Stimulated activated CD8-positive, alpha-beta memory T cell treated with anti-CD3 and anti-CD28 coated beads, Interleukin-4, amount 100 ng/mL, for 1 hour (primary cell): ENCODE measurements at places on chromosomes 6 and 20.

DNA sequence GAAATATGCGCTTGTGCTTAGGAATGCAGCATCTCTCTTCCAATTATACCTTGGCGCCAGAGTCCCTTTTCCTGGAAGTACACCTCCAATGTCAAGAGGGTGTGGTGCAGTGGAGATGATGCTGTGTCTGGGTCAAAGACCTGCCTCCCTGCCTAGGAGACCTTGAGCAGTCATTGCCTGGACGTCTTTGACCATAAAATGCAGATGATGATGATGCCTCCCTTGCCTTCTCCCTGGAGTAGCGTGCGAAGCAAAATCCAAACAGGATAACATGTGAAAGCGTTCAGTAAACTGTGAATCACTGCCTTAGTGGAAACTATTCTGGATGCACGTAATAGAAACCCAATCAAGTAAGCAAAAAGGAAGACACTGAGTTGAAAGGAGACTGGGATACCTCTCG is 97.4 kb upstream of the ARMC2 start:
- DNase-seq: no peak

DNA sequence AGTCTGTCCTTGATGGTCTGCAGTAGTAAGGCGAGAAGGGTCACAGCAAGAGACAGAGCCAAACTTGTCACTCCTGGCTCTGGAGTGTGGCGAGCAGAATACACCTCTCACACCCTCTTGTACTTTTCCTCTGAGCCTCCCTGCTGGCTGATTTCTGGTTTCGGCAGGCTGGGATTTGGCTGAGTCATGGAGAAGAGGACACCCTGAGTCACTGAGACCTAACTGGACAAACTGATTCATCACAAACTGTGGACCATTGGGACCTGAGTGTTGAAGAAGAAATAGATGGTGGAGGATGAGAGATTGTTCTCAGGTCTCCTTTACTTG is 101.7 kb downstream of the F13A1 start:
- DNase-seq: no peak

DNA sequence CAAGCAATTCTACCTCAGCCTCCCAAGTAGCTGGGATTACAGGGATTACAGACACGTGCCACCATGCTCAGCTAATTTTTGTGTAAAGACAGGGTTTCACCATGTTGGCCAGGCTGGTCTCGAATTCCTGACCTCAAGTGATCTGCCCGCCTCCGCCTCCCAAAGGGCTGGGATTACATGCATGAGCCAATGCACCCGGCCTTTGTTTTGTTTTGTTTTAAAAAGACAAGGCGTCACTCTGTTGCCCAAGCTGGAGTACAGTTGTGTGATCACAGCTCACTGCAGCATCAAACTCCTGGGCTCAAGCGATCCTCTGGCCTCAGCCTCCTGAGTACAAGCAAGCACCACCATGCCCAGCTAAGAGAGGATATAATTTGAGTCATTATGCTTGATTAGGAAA is 5.4 kb downstream of the SERINC3 start:
- DNase-seq: no peak

DNA sequence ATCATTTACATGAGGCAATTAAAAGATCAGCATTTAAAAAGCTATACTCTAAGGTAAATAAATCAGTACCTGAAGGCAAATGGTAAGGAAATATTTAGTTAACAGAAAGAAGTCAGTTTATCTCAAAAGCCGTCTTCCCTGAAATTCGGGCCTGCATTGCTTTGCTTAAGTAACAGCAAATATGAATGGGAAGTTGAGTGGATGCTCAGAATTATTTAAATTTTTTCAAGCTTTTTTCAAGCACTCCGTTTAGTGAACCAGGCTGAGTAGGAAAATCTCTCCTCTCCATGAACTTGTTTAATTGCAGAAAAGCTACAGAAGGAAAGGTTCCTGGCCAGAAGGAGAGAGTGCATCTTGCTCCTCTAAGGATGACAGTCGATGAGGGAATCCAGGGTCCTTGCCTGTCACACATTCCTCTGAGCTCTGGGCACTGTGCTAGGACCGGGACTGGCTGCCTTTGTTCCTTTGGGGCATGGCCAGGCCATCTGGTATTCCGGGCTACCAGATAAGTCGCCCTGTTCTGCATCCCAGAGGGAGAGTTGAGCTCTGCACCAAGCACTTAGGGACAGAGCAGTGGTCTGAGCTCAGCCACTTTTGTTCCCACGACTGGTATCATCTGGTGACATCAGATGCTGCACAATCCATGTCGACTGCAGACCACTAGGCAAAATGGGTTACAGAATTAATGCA is 77.6 kb downstream of the RIN2 start:
- no peak for DNase-seq

DNA sequence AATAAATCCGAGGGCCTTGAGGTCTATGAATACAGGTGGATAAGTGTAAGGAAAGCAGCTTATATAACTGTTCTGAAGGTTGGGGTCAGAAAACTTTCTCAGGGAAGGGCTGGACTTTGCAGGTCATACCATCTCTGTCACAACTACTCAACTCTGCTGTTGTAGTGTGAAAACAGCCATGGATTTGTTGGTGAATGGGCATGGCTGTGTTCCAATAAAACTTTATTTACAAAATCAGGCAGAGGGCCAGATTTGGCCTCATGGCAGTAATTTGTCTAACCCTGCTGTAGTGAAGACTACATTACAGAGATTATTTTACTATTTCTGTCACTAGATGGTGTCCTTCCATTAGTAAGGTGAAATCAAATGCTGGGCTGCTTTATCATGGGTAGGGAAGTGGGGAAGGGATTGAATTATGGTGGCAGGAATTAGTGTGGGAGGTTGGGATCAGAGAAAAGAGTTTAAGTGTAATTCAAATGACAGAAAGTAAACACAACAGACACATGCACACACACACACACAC is 409.6 kb upstream of the CHD6 start:
- no peak for DNase-seq

DNA sequence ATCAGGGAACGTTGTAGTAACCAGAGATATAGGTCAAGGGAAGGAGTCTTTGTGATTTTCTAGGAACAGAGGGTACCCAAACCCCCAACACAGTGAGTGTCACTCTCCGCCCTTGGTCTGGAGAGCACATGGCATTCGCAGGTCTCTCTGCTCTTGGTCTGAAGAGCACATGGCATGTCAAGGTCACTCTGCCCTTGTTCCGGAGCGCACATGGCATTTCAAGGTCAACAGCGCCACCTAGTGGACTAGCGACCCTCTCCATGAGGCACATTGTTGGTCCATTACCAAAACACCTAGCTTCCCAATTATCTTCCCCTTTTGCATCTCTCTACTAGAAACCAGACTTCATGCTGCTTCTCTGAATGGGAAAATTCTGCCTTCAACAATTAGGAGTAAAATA is 260.0 kb downstream of the C6orf118 start:
- DNase-seq: no peak

DNA sequence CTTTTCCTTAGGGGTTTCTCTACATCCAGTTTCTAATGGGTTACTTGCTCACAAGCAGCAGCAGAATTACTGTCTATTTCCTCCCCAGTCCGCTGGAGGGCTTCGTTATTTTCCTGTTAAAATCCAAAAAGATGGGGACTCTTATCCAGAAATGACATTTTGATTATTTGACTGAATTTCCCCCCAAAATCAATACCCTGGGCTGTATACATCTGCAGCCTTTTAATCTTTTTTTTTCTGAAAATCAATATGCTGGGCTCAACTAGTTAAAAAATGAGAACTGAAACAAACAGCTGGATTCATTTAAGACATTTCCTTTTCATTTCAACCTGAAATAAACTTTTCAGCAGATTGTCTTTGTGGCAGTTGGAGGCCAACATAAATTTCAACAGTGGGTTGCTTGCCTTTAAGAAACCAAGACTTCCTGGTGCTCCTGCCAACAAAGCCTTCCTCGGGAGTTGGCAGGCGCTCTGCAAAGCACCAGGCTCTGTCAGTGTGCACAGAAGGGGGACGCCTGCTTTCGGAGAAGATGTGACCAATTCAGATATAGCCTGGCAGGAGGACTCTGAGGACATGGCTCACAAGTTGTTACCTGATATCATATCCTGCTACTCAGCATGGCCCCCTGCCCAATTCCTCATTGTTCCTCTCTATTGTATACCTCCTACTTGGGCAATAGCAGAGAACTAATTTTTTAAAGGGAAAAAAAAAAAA is 204.7 kb upstream of the ARG1 start:
- no peak for DNase-seq

GRCh38 chr6:16677458-16677857 is 83.8 kb downstream of the ATXN1 start:
- no peak for DNase-seq

DNA sequence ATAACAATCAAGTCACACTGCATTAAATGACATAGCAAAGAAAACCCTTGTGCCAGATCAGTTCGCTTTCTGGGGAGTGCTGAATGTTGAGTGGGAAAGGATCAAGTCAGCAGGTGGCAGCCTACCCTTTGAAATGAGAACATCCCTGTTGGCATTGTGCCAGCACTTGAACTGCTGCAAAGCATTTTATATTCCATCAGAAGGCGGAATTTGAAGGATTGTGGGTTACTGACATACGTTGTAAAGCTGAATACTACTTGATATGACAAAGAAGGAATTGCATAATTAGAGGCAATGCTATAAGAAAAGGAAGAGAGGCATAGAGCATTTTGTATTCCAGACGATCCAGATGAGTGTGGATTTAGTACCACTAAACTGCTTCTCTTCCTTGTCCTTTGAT is 26.5 kb downstream of the BCKDHB start:
- DNase-seq: no peak

DNA sequence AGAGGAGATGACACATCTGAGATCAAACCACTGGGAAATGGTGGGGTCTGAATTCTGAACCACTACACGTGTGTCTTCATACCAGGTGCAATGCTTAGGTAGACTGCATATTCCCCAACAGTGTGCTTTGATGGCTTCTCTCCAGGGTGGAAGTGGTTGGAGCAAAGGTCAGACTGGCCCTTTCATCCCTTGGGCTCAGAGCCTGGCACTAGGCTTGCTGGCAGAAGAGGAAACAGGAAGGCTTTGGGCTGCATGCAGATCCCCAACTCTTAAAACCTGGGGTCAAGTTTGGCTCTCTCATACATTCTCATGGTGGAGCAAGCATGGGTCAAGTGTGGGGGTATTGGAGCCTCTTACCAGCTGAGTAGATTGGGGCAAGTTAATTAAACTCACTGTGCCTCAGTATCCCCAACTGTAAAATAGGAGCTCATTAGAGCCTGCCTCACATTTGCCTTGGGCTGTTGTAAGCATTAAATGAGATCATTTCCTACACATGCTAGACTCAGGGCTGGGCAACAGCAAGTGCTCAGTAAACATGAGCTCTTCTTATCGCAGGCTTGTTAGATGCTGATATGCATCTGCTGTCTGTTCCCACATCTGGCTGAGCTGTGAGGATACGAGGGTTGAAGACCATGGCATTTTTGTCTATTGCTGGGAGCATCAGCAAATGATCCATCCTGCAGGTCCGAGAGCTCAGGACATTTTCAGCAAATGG is 51.6 kb upstream of the FAM83D start:
- DNase-seq: no peak

GRCh38 chr6:119533603-119534279 is 184.2 kb upstream of the MAN1A1 start:
- DNase-seq: no peak

GRCh38 chr6:16825784-16826183 is 64.5 kb upstream of the ATXN1 start:
- no peak for DNase-seq

DNA sequence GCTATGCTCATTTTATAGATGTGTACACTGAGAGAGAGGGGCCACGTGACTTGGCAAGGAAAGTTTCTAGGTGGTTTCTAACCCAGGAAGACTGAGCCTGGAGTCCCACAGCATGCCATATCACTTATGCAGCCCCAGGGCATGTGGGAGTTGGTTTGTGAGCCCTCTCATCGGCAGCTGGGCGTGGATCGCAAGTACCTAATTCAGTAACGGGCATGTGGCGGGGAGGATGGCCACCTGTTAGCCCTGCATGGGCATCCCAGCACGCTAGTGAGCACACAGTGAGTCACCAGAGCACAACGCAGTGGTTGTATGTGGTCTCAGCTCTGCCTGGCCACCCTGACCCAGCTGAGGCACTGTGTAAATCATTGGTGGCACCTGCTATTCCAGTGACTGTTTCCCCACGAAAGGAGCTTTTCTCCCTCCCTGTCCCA is 88.3 kb downstream of the NINL start:
- no peak for DNase-seq

- DNase-seq: no peak
These were observed 65.3 kb downstream of the EDN3 start for GRCh38 chr20:59365611-59366285.

DNA sequence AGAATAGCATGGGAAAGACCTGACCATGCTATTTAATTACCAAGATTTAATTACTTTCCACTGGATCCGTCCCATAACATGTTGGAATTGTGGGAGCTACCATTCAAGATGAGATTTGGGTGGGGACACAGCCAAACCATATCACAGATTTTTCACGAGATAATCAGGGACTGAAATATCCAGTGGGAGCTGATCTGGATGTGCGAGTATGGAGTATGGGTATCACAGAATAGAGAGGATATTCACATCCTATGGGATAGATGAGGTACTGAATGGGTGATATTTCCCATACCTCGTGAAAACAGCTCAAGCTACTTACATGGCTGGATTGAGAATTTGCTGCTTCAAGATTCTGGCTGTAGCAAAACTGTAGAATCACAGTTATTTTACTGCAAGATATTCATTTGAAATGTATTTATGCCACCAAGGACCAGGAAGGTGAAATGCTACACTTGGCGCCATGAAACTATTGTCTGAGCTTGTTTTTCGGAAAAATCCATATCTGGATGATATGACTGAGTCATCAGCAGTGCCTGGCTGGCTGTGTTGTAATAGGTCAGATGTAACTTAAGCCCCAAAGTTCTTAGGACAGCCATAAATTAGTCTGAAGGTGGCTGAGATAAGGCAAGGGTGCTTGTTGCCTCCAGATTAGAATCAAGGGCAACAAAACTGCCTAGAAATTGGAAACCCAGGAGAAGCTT is 29.8 kb downstream of the KCNS1 start:
- no peak for DNase-seq

DNA sequence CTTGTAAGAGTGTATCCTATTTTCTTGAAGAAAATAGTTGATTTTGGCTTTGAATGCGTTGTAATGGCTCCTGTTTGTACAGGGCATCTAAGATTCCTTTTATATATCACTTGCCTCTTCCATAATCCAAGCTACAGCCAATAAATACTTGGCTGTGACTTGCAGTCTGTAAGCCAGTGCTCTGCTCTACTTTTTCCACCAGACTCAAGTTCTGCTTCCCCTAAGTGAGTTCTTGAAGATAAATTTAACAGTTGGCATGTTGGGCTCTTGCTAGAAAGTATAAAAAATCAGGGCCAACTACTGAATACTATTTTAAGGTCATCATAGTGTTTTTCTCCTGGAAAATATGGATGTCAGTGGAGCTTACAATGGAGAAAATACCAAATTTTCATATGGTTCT is 36.5 kb upstream of the SCGN start:
- DNase-seq: no peak

GRCh38 chr6:150001295-150002008 is 23.9 kb downstream of the RAET1L start:
- no peak for DNase-seq
